ENCODE measurements at places on chromosomes 1 and 21. TPM values are rescaled to one million over a fixed set of nuclear protein-coding genes. Genes with fewer than 3 reads are reported as not detected.
A peak's percentile ranks its signal among the peaks of the same experiment; 100 is the strongest.

DNA sequence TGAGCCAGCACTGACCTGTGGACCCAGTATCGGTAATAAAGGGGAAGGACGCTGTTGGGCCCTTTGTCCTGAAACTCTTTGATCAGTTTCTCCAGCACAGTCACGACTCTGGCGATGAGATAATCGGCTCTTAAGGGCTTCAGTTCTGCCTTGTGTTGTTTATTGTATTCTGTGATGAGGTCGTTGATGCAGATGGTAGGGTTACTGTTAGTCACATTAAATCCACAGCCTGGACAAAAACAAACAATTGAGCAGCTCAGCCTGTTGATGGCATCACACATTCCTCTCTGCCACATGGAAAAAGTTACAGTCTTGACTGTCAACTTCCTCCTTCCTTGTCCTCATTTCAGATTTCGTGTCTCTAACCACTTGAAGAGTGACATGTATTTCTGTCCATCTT is 57.6 kb downstream of the SIM2 start:
- no peak for DNase-seq

DNA sequence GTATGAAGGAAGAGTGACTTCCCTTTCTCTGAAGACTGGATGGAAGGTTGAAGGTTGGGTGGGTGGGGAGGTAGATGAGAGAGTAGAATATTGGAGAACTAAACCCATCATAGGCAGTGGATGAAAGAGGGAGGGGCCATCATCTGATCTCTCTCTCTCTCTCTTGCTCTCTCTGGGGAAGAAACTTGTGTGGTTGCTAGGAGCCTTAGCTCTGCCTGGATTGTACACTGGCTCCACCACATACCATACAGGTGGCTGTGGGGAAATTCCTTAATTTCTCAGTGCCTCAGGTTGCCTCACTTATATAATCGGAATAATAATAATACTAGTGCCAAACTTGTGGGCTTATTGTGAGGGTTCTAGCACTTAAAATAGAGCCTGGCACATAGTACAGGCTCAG is 9.5 kb downstream of the XCL1 start:
- DNase-seq: no peak

GRCh38 chr21:17679002-17679600 is 66.4 kb upstream of the BTG3 start:
- peak; percentile 48 for DNase-seq

GRCh38 chr1:185920602-185921001 is 186.4 kb downstream of the HMCN1 start:
- DNase-seq: no peak

- no peak for DNase-seq
These were observed 35.3 kb downstream of the GDAP2 start for GRCh38 chr1:117894078-117894477.

- DNase-seq: no peak
These were observed 27.4 kb upstream of the DUSP23 start for GRCh38 chr1:159753386-159753785.

DNA sequence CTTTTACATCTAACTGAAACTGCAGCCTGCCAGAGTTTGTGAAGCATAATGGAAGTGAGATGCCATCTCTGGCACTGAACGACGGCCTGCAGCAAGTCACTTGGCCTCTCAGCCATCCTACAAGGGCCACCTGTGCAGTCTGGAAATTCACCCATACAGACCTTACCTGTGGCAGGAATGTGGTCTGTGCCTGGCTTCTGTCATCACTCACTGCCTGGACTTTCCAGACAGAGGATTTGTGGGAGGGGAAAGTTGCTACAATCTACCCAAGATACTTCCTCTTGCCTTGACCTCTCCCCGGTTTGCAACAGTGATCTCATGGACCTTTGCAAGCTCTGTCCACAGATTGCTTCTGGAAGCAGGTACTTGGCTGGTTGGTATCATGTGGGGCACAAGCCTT is 58.4 kb upstream of the ATP1B1 start:
- no peak for DNase-seq

ZNF648 gene
- polyA plus RNA-seq: not detected

Measured in keratinocyte (primary cell).